Activated CD4-positive, alpha-beta T cell treated with anti-CD3 and anti-CD28 coated beads for 4 hours (primary cell): ENCODE measurements at places on chromosomes 5 and 9.

GRCh38 chr5:150622157-150622556 is 18.3 kb upstream of the SYNPO start:
- no peak for DNase-seq

- DNase-seq = no peak
Observed at GRCh38 chr5:172412724-172413286, 41.5 kb downstream of the SH3PXD2B start.

- DNase-seq = no peak
Observed at GRCh38 chr9:110742741-110743371, 74.3 kb downstream of the MUSK start.

GRCh38 chr5:157658893-157659292 is 6.7 kb upstream of the SOX30 start:
- no peak for DNase-seq

GRCh38 chr9:92712767-92713166 is 42.8 kb upstream of the IPPK start:
- DNase-seq = no peak

GRCh38 chr9:107389617-107390071 is 99.9 kb downstream of the KLF4 start:
- DNase-seq = no peak

GRCh38 chr5:68547056-68547455 is 331.5 kb downstream of the PIK3R1 start:
- no peak for DNase-seq

DNA sequence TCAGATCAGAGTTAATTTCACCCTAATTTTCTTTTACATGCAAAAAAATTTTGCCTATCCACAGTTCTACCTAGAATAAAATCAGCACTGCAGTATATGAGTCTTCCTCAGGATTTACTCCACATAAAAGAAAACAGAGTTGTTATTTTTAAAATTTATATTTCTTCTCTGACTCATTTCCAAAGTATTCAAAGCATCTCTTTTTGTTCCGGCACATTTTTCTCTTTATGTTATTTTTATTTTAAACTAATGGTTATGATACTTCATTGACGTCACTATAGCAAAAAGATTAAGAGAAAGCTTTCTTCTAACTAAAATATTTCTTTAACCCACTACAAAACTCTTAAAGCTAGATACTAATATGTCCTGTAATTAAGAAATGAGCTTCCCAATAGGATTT is 590.4 kb downstream of the PRELID2 start:
- no peak for DNase-seq

DNA sequence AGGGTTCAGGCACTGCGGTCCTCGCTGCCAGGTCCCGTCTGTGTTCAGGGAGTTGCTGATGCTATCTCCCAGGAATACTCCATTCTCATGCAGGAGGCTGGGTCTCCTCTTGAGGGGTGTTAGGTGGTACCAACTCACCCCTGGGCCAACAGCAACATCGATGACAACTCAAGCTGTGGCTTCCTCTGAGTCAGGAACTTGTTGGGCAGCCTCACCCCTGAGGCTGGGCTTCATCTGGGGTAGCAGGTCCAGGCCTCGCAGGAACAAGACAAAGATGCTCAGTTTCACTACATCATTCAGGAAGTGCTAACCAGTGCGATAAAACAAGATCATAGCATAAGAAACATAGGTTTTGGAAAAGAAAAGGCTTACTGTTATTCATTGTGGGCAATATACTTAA is 125.9 kb downstream of the SYK start:
- no peak for DNase-seq

- DNase-seq = no peak
Observed at GRCh38 chr9:90441814-90442213, 200.8 kb downstream of the DIRAS2 start.

DNA sequence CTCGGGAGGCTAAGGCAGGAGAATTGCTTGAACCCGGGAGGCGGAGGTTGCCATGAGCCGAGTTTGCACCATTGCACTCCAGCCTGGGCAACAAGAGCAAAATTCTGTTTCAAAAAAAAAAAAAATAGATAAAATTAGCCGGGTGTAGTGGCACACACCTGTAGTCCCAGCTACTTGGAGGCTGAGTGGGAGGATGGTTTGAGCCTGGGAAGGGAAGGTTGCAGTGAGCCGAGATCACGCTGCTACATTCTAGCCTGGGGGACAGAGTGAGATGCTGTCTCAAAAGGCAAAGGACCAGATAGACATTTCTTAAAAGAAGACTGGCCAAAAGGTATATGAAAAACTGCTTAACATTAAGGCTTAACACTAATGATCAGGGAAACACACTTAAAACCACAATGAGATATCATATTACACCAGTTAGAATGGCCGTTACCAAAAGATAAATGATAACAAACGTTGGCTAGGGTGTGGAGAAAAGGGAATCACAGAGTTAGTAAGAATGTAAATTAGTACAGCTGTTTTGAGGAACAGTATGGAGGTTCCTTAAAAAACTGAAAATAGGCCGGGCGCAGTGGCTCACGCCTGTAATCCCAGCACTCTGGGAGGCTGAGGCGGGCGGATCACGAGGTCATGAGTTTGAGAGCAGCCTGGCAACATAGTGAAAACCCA is 10.1 kb upstream of the MARVELD2 start:
- no peak for DNase-seq

DNA sequence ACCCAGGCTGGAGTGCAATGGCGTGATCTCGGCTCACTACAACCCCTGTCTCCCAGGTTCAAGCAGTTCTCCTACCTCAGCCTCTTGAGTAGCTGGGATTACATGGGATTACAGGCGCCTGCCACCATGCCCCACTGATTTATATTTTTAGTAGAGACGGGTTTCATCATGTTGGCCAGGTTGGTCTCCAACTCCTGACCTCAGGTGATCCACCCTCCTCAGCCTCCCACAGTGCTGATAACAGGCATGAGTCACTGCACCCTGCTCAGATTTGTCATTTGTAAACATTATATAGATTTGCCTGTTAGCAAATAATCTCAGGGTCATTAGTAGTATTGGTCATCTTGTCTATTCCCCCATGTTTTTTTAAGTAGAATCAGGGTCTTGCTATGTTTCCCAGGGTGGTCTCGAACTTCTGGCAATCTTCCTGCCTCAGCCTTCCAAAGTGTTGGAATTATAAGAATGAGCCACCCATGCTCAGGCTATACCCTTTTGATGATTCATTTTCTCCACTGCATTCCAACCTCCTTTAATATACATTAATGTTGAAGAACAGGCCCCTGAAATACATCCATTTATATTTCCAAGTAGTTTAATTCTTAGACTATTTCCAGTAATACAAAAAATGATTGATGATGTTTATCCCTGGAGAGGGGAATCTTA is 17.3 kb downstream of the CENPH start:
- DNase-seq = no peak

DNA sequence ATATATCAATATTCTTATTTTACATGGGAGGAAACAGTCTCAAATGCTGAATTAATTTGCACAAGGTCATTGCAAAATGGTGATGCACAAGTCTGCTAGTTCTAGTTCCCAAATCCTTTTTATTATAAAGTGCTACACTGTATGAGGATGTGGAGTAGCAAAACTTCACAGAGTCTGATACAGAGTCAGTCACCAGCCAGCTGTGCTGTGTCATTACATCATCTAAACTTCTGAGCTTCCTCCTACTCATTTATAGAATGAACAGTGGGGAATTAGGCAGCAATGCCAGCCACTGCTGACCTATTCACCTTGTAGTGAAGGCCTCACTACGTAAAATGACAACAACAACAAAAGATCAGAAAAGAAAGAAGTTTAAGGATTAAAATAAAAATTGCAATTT is 357.8 kb downstream of the TMEM167A start:
- no peak for DNase-seq

- no peak for DNase-seq
Observed at GRCh38 chr5:132641241-132641723, 16.7 kb upstream of the IL13 start.

GRCh38 chr9:25917731-25918362 is 239.6 kb upstream of the TUSC1 start:
- DNase-seq = no peak

DNA sequence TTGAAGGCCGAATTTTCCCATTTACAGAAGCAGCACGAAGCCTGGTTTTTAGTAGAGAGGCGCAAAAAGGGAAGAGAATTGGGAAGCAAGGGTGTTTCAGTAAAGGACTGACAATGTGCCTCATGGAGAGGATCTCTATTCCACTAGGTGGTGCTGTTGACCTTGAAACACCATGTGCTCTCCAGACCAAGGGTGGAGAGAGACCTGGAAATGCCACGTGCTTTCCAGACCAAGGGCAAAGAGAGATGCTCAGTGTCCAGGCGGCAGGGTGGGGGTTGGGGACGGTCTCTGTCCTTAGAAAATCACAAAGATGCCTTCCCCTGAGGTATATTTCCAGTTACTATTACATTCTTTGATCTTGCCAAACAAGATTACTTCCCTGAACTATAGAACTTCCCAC is 425.3 kb downstream of the CSNK1G3 start:
- DNase-seq = no peak

DNA sequence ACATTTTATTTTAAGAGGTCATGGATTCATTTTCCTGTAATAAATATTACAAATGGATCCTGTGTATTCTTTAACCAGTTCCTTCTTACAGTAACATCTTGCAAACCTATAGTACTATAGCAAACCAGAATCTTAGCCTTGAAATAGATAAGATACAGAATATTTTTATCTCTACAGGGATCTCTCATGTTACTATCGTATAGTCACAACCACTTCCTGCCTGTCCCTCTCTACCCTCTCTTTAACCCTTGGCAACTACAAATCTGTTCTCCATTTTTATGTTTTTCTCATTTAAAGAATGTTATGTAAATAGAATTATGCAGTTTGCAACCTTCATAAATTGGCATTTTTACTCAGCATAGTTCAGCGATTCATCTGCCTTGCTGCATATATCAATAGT is 454.0 kb downstream of the DIRAS2 start:
- DNase-seq = no peak

DNA sequence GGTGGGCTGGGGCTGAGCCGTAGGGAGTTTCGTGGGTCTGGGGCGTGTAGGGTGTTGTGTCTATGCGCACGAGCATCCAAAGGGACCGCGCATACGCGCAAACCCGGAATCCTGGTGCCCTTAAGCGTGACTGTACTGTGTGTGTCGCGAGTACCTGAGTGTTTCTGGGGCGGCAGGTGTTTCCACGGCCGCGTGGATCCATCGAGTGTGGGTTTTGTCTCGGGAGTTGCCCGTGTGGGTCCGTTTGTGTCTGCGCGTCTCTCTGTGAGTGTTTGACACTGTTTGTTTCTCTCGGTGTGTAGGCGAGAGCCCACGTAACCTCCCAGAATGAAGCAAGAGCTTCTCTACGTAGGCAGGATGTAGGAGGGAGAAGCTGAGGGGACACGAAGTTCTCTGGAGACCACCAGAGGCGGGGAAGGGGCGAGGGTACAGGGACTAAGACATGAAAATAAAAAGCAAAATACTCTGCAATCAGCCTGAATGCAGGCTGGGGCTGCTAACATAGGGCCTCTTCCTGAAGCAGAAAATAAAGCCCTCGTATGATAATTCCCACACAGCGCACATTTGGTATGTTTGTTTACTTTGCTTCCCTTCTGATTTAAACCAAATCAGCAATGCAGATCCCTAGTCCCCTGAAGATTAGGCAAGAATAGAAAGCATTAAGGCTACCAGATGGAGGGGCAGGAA is 588 bp upstream of the BRINP1 start:
- no peak for DNase-seq
